ENCODE measurements at places on chromosomes 4 and X.

DNA sequence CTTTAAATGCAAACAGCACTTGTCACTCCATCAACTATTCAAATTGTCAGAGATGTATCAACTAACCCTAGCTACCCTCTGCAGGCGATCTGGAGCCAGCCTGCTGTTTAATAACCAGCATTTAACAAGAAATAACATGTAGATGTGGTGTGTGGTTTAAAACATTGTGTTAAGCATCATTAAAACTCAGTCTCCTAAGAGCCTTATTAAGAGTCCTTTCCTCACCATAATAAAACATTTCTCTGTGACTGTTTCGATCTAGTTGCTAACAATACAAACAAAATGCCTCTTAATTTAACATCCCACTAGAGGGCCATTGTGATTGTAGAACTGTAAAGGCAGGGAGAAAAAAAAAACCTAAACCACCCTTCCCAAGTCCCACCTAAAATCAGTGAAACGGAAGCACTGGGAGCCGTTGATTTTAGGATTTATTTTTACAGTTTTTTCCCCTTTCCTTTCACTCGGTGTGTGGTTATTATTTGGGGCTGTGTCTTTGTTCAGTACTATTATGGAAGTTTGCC, 708.6 kb downstream of the C4orf33 start:
- no peak for DNase-seq

GRCh38 chr4:68277627-68278026, 32.1 kb upstream of the TMPRSS11B start:
- no peak for DNase-seq

- no peak for DNase-seq
These were observed 18.2 kb downstream of the UBE2D3 start for GRCh38 chr4:102809190-102809589.

GRCh38 chrX:1835056-1835455, 220.2 kb downstream of the ASMT start:
- no peak for DNase-seq

GRCh38 chr4:187019896-187020295, 296.2 kb upstream of the FAT1 start:
- DNase-seq: no peak

DNA sequence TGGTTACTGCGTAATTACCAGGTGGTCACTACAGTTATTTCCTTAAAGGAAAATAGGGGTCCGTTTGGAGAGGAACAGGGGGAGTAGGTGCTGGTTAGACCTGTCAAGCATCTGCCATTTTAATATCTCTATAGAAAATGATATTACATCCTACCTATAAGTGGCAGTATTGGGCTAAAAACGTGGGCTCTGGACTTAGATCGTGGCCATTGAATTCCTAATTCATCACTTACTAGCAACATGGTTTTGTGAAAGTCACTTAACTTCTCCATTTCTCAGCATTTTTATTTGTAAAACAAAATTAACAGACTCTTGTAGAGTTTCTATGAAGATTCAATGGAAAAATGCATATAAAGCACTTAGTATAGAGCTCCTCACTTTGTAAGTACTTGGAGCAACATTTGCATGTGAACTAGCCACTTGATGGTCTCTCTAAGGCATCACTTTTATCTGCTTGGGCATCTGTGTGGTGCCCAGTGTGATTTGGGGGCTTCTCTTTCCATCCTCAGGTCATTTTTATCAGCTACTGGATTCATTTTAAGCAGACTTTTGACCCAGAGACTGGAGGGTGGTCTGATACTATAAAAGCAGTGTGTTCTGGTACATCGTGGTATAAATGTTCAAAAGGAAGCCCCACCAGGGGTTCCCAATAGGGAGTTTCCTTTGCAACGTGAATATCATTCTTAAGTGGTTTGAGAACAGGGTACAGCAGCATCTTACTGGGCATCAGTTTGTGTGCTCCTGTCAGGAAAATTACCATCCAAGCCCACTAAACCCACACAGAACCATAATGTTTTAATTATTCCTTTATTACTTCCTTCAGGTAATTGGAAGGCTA, 42.7 kb upstream of the RASSF6 start:
- DNase-seq: peak; percentile 4

DNA sequence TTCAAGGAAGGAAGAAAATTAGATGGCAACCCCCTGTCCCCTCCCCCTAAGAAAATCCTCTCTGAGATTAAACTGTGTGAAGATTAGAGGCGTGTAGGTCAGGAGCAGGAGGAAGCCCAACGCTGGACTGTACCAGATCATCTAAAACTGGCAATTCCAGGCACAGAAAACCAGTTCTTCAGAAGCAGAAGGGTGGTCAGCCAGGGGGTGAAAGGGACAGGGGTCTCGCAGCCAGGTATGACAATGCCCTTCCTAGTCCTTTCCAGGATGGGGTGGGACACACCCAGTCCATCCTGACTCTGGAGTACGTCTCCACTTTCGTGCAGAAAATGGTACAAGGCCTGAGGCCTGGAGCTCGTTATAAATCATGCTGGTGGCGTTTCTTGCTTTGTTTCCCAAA, 3.3 kb upstream of the RHOH start:
- no peak for DNase-seq

GRCh38 chr4:86506591-86506990, 87.5 kb upstream of the PTPN13 start:
- no peak for DNase-seq

Data from CMK (cell line).